ENCODE measurements at places on chromosomes 2 and 18. TPM values are rescaled to one million over a fixed set of nuclear protein-coding genes. Genes with fewer than 3 reads are reported as not detected.

- no peak for DNase-seq
- no peaks in the 10 kb centered on the region for H3K27me3 ChIP-seq
- H3K27ac ChIP-seq = no peak overlapping the region
- H3K4me1 ChIP-seq = no peaks in the 10 kb centered on the region
- H3K4me3 ChIP-seq = no peak overlapping the region
Measured at GRCh38 chr18:42437001-42437400, 482.0 kb downstream of the PIK3C3 start.

DNA sequence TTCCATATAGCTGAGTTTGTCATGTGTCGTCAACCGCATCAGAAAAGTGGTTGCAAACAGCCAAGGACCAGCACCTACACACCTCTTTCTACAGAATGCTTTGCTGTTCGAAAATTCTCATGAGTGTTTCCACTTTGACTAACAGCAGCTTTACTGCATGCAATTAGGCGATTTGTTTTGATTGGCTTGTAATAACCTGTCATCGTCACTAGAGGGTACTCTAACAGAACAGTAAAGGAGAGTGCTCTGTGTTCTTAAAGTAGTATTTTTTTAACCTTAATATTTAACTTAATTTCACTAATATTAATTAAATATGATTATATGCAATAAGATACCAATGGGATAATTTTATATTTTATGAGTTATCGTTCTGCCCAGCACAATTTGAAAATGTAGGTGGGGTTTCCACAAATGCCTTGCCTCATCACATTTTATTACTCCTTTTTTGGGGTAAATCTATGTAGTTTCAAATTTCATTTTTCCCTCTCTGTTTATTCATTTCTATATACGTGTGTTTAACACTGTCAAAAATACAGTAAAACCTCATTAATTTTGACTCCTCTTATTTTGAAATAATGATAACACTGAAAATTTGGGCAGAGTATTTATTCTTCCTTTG lies 502.2 kb downstream of the NRXN1 start:
- no peaks in the 10 kb centered on the region for H3K36me3 ChIP-seq
- no peak overlapping the region for H3K4me3 ChIP-seq
- H3K4me1 ChIP-seq = no peaks in the 10 kb centered on the region
- DNase-seq = peak; percentile 57
- H3K27ac ChIP-seq = no peak overlapping the region

GRCh38 chr2:239259173-239259572 lies 141.6 kb downstream of the HDAC4 start:
- H3K4me1 ChIP-seq = peaks cover 13% of the 10 kb centered on the region
- H3K36me3 ChIP-seq = no peaks in the 10 kb centered on the region
- H3K4me3 ChIP-seq = no peak overlapping the region

Gene ATAD2B
- total RNA-seq = 10.9 TPM

Gene TUBB8B
- total RNA-seq = not detected

DNA sequence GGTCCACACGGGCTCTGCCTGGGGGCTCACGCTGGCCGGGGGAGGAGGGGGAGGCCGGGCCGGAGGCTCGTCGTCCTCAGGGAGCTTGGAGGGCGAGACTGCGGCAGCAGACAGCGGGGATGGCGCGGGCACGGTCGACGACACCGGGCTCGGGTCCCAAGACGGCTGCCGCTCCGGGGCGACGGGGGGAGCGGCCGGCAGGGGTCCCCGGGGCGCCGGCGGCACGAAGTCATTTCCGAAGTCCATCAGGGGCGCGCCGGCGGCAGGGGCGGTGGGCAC lies 491 bp downstream of the RTN4 start:
- H3K4me1 ChIP-seq = peaks cover 31% of the 10 kb centered on the region
- H3K4me3 ChIP-seq = peak overlapping the region; percentile 98

GRCh38 chr2:98308068-98308467 lies 38.2 kb upstream of the CNGA3 start:
- H3K36me3 ChIP-seq = no peaks in the 10 kb centered on the region
- H3K27ac ChIP-seq = no peak overlapping the region
- peak; percentile 41 for DNase-seq

Gene TDRD15
- not detected for total RNA-seq

Gene RTP5
- total RNA-seq = not detected

- no peaks in the 10 kb centered on the region for H3K36me3 ChIP-seq
- DNase-seq = no peak
- no peak overlapping the region for H3K27ac ChIP-seq
- H3K4me3 ChIP-seq = no peak overlapping the region
- H3K27me3 ChIP-seq = no peaks in the 10 kb centered on the region
Measured at GRCh38 chr18:35362531-35362930, 14.6 kb downstream of the ZNF396 start.

GRCh38 chr18:45335282-45336043 lies 279.8 kb upstream of the SLC14A2 start:
- peak; percentile 71 for DNase-seq
- H3K27ac ChIP-seq = no peak overlapping the region
- H3K4me3 ChIP-seq = no peak overlapping the region
- H3K36me3 ChIP-seq = no peaks in the 10 kb centered on the region
- no peaks in the 10 kb centered on the region for H3K27me3 ChIP-seq
- peaks cover 35% of the 10 kb centered on the region for H3K4me1 ChIP-seq

GRCh38 chr2:224711381-224711780 lies 4.8 kb downstream of the CCDC195 start:
- no peaks in the 10 kb centered on the region for H3K27me3 ChIP-seq
- no peaks in the 10 kb centered on the region for H3K36me3 ChIP-seq
- H3K27ac ChIP-seq = no peak overlapping the region
- no peaks in the 10 kb centered on the region for H3K4me1 ChIP-seq
- DNase-seq = no peak

Gene MPP4
- 3.8 TPM for total RNA-seq

All from GM23248 (cell line).